ENCODE measurements at places on chromosomes 12 and 14. TPM values are rescaled to one million over a fixed set of nuclear protein-coding genes. Genes with fewer than 3 reads are reported as not detected.

- DNase-seq: no peak
These were observed at the start of gene SLCO1C1 for GRCh38 chr12:20695232-20695631. SLCO1C1 (plus strand) TSS chr12:20695332; CDS start chr12:20699577, 4,245 bp downstream.

- DNase-seq: no peak
These were observed 16.5 kb downstream of the NINJ2 start for GRCh38 chr12:646442-647384.

GRCh38 chr12:105562199-105562971, 231.9 kb downstream of the C12orf75 start:
- peak; percentile 51 for DNase-seq

GRCh38 chr12:28698553-28698952, 450.5 kb upstream of the FAR2 start:
- no peak for DNase-seq

Gene ARHGDIB
- total RNA-seq: 23.9 TPM

DNA sequence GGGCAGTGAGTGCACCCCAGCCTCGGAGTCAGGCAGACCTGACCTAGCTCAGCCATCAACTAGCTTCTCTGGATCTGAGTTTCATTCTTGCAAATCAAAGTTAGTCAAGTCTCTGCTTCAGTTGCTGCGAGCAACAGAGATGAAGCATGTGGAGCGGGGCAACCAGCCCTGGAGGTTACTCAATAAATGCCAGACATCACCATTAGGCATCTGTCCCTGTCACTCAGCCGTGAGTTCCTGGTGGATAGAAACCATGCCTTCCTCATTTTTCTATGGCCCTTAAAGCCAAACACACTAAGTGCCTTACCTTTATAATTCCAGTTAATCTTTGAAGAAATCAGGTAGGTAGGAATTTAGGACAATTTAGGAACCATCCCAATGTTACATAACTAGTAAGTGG, 19.3 kb downstream of the RFX4 start:
- no peak for DNase-seq

DNA sequence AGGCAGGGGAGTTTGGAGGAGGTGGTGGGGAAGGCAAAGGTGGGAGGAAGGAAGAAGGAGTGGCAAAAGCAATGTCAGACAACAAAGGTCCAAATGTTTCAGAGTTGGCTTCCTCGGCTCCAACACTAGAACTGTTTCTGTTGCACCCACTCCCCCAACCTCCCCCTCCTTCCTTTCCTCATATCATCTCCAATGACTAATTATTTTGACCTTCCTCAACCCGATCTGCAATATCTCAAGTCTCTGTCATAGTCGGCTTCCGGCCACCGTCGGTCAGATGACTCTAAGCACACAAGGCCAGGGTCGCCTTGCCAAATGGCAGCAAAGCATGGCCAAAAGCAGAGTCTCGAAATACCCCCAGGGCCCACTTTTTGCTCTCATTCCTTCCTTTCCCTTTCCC, 637.0 kb upstream of the TBX3 start:
- DNase-seq: no peak

Gene PPP1R36
- 0.12 TPM for total RNA-seq
